Smooth muscle cell of the pulmonary artery (primary cell): ENCODE measurements at places on chromosomes 1 and 21. TPM values are rescaled to one million over a fixed set of nuclear protein-coding genes. Genes with fewer than 3 reads are reported as not detected.

Gene ALDH4A1
- total RNA-seq: 9.9 and 11.2 TPM in 2 replicates

Gene PTPN7
- total RNA-seq: not detected in 2 replicates

Gene DENND2D
- 3.7 and 4.1 TPM in 2 replicates for total RNA-seq

Gene SH3D21
- total RNA-seq: 10.0 and 13.6 TPM in 2 replicates

Gene YOD1
- 7.1 and 8.5 TPM in 2 replicates for total RNA-seq

Gene LAMC2
- total RNA-seq: 3.4 and 192 TPM in 2 replicates

Gene C2CD4D
- total RNA-seq: not detected in 2 replicates

Gene LIN28A
- total RNA-seq: not detected in 2 replicates

Gene RGSL1
- not detected in 2 replicates for total RNA-seq

Gene ST6GALNAC3
- 0.26 and 0.36 TPM in 2 replicates for total RNA-seq

Gene PLA2G5
- 0.36 and 0.52 TPM in 2 replicates for total RNA-seq

Gene ANGPTL3
- total RNA-seq: not detected in 2 replicates

Gene VANGL2
- 0.07 and 0.46 TPM in 2 replicates for total RNA-seq

Gene A3GALT2
- total RNA-seq: not detected in 2 replicates

Gene TNFRSF14
- 19.3 and 25.0 TPM in 2 replicates for total RNA-seq

Gene FAM177B
- not detected in 2 replicates for total RNA-seq

Gene GJA8
- total RNA-seq: not detected in 2 replicates

Gene GCSAML
- total RNA-seq: 0.13 TPM in 1 of 2 replicates, not detected in the other

Gene SLAMF9
- total RNA-seq: 0.26 and 0.59 TPM in 2 replicates

Gene PAX7
- not detected in 2 replicates for total RNA-seq

Gene HES2
- total RNA-seq: 0.26 and 0.59 TPM in 2 replicates

Gene TCP10L
- 0.26 and 0.65 TPM in 2 replicates for total RNA-seq

Gene ACBD3
- total RNA-seq: 61.8 and 76.7 TPM in 2 replicates

Gene PRDX6
- 161 and 215 TPM in 2 replicates for total RNA-seq

Gene RAB13
- 102 and 150 TPM in 2 replicates for total RNA-seq

Gene NBPF20
- 4.8 and 10.0 TPM in 2 replicates for total RNA-seq

Gene OR2L5
- not detected in 2 replicates for total RNA-seq

Gene SMIM1
- 0.78 and 1.3 TPM in 2 replicates for total RNA-seq

Gene BCAS2
- total RNA-seq: 33.8 and 37.0 TPM in 2 replicates

Gene ETNK2
- 0.78 and 1.5 TPM in 2 replicates for total RNA-seq

Gene CCDC28B
- total RNA-seq: 8.5 and 8.9 TPM in 2 replicates

Gene NCF2
- 0.39 and 0.89 TPM in 2 replicates for total RNA-seq

Gene IQCC
- 1.4 and 1.7 TPM in 2 replicates for total RNA-seq

Gene RYR2
- under 0.01 TPM in 1 of 2 replicates, not detected in the other for total RNA-seq

Gene HCN3
- 0.91 and 1.4 TPM in 2 replicates for total RNA-seq

Gene STIL
- 1.9 and 4.0 TPM in 2 replicates for total RNA-seq

Gene DNTTIP2
- 22.2 and 26.9 TPM in 2 replicates for total RNA-seq

Gene KCNA3
- 0.07 TPM in 1 of 2 replicates, not detected in the other for total RNA-seq

Gene CRYBG2
- not detected in 2 replicates for total RNA-seq

Gene MYBPH
- total RNA-seq: 0.07 TPM in 1 of 2 replicates, not detected in the other

Gene SLFNL1
- 0.46 and 0.86 TPM in 2 replicates for total RNA-seq

Gene PRKACB
- total RNA-seq: 24.9 and 28.8 TPM in 2 replicates

Gene SERPINC1
- 0.07 TPM in 1 of 2 replicates, not detected in the other for total RNA-seq

Gene MATN1
- total RNA-seq: 0.20 TPM in 1 of 2 replicates, not detected in the other

Gene ANGPTL1
- 6.1 and 16.4 TPM in 2 replicates for total RNA-seq

Gene CD53
- total RNA-seq: not detected in 2 replicates

Gene KRTAP19-2
- total RNA-seq: not detected in 2 replicates

Gene TNFRSF8
- 0.23 TPM in 1 of 2 replicates, not detected in the other for total RNA-seq

Gene PIGV
- total RNA-seq: 14.5 and 22.2 TPM in 2 replicates

Gene RNU1-3
- under 0.01 TPM in 2 replicates for total RNA-seq

Gene NOC2L
- total RNA-seq: 70.5 and 100 TPM in 2 replicates

Gene CYP4A11
- not detected in 2 replicates for total RNA-seq

Gene SYT11
- 82.2 and 88.3 TPM in 2 replicates for total RNA-seq
